ENCODE measurements at places on chromosomes 12 and 14. TPM values are rescaled to one million over a fixed set of nuclear protein-coding genes. Genes with fewer than 3 reads are reported as not detected.

- peak overlapping the region; percentile 95 for H3K27ac ChIP-seq
- DNase-seq: peak; percentile 98
- H3K4me3 ChIP-seq: no peak overlapping the region
- H3K27me3 ChIP-seq: no peaks in the 10 kb centered on the region
Measured at GRCh38 chr12:93785249-93786010, 108.3 kb downstream of the CRADD start.

Gene KITLG
- 64.6 TPM for total RNA-seq

Gene SNAPC1
- total RNA-seq: 19.8 TPM

DNA sequence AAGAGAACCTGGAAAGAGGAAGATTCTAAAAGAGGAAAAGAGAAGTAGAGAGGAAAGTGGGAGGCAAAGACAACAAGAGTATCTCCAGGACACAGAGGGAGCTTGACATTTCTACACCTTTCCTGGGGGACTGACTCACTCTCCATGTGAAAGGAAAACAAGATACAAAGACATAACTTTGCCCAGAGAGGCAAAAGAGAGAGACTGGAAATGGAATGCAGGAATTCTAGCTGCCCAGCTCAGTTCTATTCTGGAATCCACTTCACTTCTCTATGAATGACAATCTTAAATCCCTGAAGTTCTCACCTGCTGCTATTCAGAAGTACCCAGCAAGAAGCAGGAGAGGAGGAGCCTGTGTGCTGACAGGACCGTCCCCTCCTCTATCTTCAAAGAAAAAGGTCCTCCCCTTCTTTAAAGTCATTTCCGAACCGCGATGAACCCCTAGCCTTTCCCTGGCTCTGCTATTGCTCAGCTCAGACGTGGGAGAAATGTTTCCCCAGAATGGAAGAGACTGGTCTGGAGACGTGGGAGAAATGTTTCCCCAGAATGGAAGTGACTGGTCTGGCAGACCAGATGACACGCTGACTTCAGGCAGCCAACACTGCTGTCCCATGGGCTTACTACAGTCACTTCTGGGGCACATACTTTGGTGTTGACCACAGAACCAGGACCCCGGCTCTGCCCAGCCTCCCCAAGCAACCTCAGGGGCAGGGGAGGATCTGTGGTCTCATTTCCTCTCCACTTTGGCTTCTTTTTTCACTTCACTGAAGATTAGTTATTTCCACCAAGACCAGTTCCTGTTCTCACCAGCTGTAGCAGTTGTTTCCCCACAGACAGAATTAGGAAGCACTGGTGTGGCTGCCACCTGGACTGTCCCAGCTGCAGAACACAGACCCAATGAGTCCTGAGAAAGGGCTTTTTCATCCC lies 8.3 kb downstream of the FMNL3 start:
- H3K27ac ChIP-seq: peak overlapping the region; percentile 18
- H3K4me1 ChIP-seq: peaks cover 12% of the 10 kb centered on the region
- H3K4me3 ChIP-seq: no peak overlapping the region
- DNase-seq: peak; percentile 79
- no peaks in the 10 kb centered on the region for H3K36me3 ChIP-seq

Gene MIP
- total RNA-seq: not detected

Gene WSCD2
- total RNA-seq: under 0.01 TPM

Gene TAS2R10
- total RNA-seq: 0.50 TPM

DNA sequence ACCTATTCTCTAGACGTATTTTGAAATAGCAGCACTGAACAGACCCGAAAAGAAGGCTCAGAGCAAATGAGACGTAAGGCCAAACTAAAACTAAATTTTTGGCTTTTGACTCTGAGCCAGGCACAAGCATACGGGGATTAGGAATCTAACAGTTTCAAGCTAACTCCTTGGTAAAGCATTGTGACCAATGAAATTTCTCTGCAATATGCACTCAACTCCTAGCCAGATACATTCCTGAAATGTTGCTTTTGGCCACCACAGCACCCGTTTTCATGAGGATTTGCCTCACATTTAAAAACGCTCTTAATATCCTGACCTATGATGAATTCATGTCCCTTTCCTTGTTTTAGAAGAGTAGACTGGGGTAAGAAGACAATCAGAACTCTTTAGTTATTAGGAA lies 53.1 kb upstream of the NPFF start:
- H3K27me3 ChIP-seq: no peaks in the 10 kb centered on the region
- H3K36me3 ChIP-seq: no peaks in the 10 kb centered on the region
- no peak overlapping the region for H3K27ac ChIP-seq
- DNase-seq: peak; percentile 88

GRCh38 chr14:22852940-22853767 lies 16.8 kb downstream of the MMP14 start:
- H3K27me3 ChIP-seq: no peaks in the 10 kb centered on the region
- peaks cover 39% of the 10 kb centered on the region for H3K4me1 ChIP-seq
- H3K36me3 ChIP-seq: no peaks in the 10 kb centered on the region

DNA sequence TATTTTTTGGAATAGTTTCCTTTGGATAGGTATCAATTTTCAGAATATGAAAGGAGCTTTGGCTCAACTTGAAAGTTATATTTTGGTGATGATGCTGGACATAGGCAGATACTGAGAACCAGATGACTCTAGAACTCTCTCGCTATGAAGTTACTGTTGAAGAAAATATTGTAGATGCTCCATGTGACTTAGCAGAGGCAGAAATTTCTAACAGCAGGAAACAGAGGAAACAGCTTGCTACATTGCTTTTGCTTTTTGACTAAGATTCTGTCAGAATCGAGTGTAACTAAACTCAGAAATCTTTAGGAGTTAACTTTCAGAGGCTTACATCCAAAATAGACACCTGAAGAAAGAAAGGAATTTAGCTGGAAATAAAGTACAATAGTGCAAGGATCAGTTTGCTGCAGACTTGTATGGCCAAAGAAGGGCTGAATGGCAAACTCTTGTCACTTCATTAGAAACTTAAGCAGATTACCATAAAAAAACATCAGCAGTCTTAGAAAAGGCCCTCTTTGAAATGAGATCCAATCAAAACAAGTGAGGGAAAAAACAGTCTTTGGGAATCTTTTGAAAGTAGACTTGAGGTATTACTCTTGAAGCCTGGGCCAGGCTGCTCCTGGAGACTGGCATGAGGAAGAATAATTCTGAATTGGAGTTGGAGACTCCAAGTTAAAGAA lies 911.8 kb downstream of the FSCB start:
- no peak overlapping the region for H3K27ac ChIP-seq
- H3K36me3 ChIP-seq: no peaks in the 10 kb centered on the region
- no peaks in the 10 kb centered on the region for H3K27me3 ChIP-seq
- no peak overlapping the region for H3K4me3 ChIP-seq
- no peak for DNase-seq
- no peaks in the 10 kb centered on the region for H3K4me1 ChIP-seq

DNA sequence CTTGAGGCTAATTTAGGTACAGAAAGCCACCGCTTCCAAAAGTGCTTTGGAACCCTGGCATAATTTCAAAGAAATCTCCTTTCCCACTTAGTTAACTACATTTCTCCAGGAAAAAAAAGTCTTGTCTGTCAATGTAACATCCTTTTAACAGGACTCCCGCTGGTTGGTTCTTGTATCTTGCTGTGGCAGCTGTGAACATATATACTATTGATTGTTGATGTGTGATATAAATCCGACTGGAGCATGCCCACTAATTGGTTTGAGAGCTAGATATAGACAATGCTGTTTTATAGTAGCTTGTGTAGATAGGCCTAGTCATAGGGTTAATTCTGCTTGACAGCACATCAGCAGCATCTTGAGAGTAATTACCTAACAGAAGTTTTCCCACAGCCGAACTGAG lies 89.6 kb downstream of the MSRB3 start:
- DNase-seq: no peak
- H3K36me3 ChIP-seq: no peaks in the 10 kb centered on the region
- no peaks in the 10 kb centered on the region for H3K27me3 ChIP-seq
- no peaks in the 10 kb centered on the region for H3K4me1 ChIP-seq

Gene IL26
- total RNA-seq: not detected

DNA sequence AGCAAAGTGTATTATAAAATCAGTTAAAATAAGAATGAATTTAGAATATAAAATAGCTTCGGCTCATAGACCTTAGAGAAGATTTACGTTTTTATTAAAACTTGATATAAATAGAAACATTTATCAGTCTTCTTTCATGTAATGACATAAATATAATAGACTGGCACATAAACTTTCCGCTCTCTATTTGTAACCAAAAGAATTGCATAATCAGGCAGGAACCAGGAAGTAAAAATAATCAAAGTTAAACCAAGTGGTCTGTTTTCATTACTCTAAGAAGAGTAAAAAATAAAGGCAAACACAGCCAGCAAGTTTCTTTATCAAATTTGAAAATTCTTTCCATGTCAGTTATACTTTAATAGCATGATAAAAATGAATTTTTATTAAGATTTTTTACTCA lies 46.3 kb upstream of the ATP2A2 start:
- no peak overlapping the region for H3K4me3 ChIP-seq
- H3K36me3 ChIP-seq: no peaks in the 10 kb centered on the region
- no peak overlapping the region for H3K27ac ChIP-seq
- peak; percentile 54 for DNase-seq
- no peaks in the 10 kb centered on the region for H3K27me3 ChIP-seq

Gene KRT79
- not detected for total RNA-seq

DNA sequence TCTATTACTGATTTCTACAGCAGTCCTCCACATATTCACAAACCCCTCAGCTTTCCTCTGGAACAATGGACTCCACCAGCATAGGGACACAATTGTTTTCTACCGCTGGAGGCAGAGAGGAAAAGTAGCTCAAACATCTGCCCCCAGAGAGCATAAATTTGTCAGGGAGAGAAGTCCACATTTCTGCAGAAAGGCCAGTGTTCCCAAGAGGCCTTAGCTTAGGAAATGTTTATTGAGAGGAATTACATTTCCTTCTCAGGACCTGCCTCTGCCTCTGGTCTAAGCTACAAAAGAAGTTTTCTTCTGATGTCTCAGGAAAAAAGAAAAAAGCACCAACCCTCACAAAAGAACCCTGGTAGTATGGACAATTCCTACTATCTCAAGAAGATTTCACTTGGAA lies 217.8 kb upstream of the BMP4 start:
- no peaks in the 10 kb centered on the region for H3K4me1 ChIP-seq
- no peaks in the 10 kb centered on the region for H3K27me3 ChIP-seq
- H3K36me3 ChIP-seq: no peaks in the 10 kb centered on the region
- no peak for DNase-seq
- no peak overlapping the region for H3K27ac ChIP-seq

GRCh38 chr12:97989366-97989940 lies 525.9 kb upstream of the TMPO start:
- H3K27ac ChIP-seq: no peak overlapping the region
- no peaks in the 10 kb centered on the region for H3K4me1 ChIP-seq
- no peak for DNase-seq
- no peaks in the 10 kb centered on the region for H3K36me3 ChIP-seq
- no peak overlapping the region for H3K4me3 ChIP-seq

GRCh38 chr12:123013185-123014095 lies 33.0 kb downstream of the ARL6IP4 start:
- no peak for DNase-seq
- H3K36me3 ChIP-seq: peaks cover 1% of the 10 kb centered on the region
- H3K4me1 ChIP-seq: no peaks in the 10 kb centered on the region
- H3K27me3 ChIP-seq: no peaks in the 10 kb centered on the region

DNA sequence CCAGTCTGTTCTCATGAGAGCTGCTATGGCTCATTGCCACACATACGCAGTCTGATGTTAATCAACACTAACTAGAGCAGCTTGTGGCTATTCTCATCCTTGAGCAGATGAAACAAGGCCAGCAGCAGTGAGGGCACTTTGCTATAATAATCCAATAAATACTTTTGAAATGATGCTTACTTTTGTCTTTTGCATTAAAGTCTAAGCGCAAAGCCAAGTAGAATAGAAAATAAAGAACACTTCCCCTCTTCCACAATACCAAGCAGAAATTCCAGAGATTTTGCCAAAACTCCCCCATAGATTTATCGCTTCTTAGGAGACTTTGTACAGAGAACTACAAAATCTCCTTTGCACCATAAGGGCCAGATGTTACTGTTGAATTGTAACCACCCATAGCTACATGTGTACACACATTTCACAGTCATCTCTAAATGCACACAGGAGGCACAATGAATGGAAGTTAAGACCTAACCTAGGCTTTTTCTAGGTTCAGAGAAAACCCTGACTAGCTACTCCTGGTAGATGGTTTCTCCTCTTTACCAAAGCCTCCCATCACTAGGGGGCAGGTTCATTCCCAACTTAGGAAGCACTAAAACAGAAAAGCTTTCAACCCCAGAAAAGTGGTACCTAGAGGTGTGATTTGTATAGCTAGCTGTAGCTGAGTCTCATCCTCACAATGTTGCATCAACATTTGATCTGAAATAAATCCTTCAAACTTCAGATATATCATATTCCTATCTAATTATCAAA lies 119.3 kb downstream of the HMGA2 start:
- peaks cover 23% of the 10 kb centered on the region for H3K4me1 ChIP-seq
- H3K27ac ChIP-seq: peak overlapping the region; percentile 7
- no peaks in the 10 kb centered on the region for H3K27me3 ChIP-seq
- no peaks in the 10 kb centered on the region for H3K36me3 ChIP-seq

DNA sequence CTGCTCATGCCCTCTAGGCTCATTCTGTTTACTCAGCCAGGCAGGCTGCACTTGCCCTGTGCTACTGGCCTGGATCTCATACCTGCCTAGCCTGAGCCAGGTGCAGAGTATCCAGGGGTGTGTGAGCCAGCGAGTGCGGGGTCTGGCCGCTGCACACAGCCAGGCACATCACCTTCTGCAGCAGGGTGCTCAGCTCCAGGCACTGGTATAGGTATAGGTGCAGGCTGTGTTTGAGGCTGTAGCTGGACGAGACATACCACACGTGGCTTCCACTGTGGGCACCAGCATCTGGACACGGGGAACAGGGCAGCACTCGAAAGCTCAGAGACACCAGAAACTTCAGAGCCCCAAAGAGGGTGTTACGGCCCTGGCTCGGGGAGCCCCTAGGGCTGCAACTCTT lies 424.2 kb downstream of the RERGL start:
- H3K4me3 ChIP-seq: no peak overlapping the region
- no peak overlapping the region for H3K27ac ChIP-seq
- no peaks in the 10 kb centered on the region for H3K36me3 ChIP-seq
- H3K27me3 ChIP-seq: no peaks in the 10 kb centered on the region
- H3K4me1 ChIP-seq: no peaks in the 10 kb centered on the region

Gene PRICKLE1
- total RNA-seq: 9.6 TPM

Gene ENDOU
- 0.17 TPM for total RNA-seq

GRCh38 chr14:91737619-91738018 lies 5.7 kb upstream of the CATSPERB start:
- H3K27ac ChIP-seq: no peak overlapping the region
- H3K4me3 ChIP-seq: no peak overlapping the region
- no peak for DNase-seq
- H3K36me3 ChIP-seq: no peaks in the 10 kb centered on the region

DNA sequence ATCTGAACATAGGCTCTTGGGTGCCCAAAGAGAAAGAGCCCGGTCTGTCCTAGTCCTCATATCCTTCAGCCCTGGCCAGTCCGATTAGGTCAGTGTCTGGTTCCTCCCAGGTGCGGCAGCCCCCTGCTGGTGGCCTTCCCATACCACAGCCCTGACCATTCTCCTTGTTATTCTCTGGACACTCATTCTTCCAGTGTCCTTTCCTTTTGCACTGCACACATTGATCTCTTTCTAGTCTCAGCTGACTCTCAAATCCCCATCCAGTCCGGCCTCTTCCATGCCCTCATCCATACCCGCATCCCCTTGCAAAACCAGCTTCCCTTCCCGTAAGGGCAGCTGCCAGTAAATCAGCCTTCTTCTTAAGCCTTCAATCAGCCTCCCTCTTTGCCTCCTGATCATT lies 1316.3 kb downstream of the TMEM121 start:
- H3K27ac ChIP-seq: no peak overlapping the region
- no peaks in the 10 kb centered on the region for H3K36me3 ChIP-seq
- no peak for DNase-seq
- H3K4me3 ChIP-seq: no peak overlapping the region

Gene PLEKHD1
- total RNA-seq: under 0.01 TPM
